Right cardiac atrium (tissue), 5 donors: ENCODE measurements at places on chromosomes 5 and 9.
A peak's percentile ranks its signal among the peaks of the same experiment; 100 is the strongest.

DNA sequence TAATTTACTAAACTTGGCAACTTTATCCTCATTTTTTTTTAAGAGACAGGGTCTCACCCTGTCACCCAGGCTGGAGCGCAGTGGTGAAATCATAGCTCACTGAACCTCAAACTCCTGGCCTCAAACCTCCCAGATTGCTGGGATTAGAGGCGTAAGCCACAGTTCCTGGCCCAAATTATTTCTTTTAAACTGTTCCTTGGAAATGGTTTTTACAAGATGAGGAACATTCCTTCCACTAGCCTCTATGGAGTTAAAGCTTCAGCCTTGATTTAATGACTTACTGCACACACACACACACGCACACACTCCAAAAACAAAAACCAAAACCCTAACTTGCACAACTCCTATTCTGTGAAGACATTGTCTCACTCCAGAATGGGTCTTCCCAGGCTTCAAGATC lies 77.2 kb upstream of the TARS1 start:
- no peak for DNase-seq

DNA sequence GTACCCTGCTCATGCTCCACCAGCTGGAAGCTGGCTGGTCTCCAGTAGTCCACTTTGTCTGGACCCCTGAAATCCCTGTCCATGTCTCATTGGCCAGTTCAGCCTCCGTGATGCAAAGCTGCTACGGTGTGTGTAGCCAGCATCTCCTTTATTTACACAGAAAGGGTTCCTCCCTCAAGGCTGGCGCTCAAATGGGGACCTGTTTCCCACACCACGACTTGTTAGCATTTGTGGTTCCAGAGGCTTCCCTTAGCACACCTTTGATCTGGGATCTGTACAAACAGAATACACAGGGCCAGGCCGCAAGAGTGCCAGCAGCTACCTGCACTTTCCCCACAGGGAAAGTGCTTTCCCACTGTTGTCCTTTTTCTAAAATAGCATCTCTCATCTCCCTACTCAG lies 5.7 kb upstream of the SMU1 start:
- no peak for DNase-seq

GRCh38 chr5:137034213-137034612 lies 464.9 kb downstream of the SPOCK1 start:
- DNase-seq = no peak

GRCh38 chr9:26725573-26725972 lies 167.0 kb downstream of the CAAP1 start:
- no peak for DNase-seq

DNA sequence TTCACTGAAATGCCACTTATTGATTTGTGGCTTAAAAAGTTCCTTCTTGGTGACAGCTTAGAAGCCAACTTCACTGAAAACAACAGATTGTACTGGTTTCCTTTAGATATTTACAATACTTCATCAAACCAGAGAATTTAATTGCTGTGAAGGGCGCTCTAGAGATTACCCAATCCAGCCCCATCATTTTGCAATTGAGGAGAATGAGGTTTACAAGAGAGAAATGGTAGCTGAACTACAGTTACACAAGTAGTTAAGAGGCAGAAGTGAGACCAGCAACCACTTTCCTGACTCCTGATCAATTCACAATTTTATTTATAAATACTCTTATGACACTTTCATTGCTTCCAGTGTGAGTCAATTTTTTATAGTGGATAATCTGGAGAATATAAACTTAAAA lies 103.5 kb upstream of the APC start:
- no peak for DNase-seq

GRCh38 chr9:87160148-87161102 lies 213.1 kb upstream of the GAS1 start:
- DNase-seq = peak; percentile 24

DNA sequence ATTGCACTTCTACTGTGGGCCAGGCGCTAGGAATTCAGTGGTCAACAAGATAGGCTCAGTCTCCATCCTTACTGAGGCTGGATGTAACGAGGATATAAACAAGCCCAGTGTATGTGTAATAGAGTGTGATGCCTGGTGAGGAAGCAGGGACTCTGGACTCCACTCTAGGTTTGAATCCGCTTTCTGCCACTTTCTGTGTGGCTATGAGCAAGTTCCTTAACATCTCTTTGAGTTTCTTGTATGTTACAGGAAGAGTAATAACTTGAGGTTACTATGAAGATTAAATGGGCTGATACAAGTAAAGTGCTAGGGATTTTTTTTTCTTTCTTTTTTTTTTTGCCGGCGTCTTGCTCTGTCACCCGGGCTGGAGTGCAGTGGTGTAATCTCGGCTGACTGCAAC lies 12.4 kb downstream of the DOCK2 start:
- DNase-seq = no peak

- DNase-seq = peak; percentile 46
Observed at GRCh38 chr5:123208668-123209501, 119.8 kb downstream of the PRDM6 start.

DNA sequence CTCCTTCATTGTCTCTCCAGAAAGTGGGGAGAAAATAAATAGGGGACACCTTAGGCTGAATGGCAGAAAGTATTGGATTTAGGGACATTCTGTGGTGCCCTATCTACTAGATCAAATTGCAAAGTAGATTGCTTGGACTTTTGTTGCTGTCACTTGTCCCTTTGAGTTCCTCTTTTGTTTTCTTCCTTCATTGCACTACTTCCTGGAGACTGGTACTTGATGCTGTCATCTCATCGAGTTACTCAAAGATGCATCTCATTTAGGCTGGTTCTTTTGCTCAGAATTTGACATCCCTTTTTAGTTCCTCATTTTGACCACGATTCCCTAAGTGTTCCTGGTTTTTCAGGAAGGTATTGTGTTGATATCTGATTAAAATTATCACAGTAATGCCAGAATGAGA lies 137.6 kb downstream of the ADGRV1 start:
- DNase-seq = no peak

DNA sequence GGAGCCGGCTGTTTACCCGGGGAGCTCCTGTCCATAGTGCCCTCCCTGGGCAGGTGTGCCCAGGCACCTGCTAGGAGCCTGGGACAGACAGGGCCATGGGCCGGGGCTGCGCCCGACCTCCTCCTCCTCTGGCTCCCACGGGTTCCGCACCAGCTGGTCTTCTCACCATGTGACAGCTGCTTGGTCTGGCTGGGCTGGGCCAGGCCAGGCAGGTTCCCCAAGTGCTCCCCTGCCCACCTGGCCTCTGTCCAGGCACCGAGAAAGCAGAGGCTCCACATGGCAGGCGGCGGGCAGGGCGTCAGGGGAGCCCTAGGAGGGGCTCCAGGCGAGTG lies 60.0 kb downstream of the OLFM1 start:
- DNase-seq = no peak

DNA sequence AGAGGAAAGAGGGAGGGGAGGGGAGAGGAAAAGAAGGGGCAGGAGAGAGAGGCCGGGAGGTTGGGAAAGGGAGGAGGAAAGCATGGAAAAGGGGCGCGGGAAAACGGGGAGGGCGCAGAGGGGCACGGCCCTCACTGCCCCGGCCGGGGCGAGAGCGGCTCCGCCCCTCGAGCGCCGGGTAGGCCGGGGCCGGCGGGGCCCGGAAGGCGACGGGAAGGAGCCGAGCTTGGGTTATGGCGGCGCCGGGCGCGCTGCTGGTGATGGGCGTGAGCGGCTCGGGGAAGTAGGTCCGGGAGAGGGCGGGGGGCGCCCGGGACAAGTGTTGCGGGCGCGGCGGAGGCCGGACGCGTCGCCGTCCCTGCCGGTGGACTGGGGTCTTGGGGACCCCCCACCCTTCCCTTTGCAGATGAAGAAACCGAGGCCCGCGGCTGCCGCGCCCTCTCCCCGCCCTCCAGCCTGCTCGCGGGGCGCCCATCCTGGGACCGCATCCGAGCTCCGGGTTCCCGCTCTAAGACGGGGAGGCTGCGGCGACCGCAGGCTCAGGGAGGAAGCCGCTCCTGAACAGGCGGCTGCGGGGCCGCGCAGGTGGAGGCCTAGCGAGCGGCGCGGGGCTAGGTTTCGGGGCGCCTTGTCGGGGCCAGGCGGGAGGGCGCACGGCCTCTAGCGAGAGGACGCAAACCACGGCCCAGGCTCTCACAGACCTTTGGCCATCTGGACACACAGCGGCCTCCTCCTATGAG lies at the start of gene IDNK:
IDNK (plus strand) TSS at position 205 of the 740 bp plus-strand sequence; CDS start at position 234, 29 bp downstream.
- DNase-seq = peak; percentile 74

DNA sequence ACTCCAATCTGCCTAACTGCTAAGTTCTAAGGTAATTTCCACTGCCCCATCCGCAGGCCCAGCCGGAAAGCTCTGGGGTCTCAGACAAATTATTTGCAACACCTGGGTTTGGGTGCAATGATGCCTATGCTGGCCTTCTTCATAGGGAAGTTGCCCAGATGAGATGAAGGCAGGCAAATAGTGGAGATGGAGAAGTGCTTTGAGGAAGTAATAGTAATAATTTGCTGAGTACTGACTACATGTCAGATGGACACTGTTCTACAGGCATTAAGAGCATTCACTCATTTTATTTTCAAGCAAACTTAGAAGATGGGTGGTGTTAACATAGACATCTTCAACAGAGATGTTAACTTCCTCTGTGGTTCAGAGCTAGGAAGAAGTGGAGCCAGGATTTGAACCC lies 3.8 kb downstream of the PCDH12 start:
- no peak for DNase-seq

DNA sequence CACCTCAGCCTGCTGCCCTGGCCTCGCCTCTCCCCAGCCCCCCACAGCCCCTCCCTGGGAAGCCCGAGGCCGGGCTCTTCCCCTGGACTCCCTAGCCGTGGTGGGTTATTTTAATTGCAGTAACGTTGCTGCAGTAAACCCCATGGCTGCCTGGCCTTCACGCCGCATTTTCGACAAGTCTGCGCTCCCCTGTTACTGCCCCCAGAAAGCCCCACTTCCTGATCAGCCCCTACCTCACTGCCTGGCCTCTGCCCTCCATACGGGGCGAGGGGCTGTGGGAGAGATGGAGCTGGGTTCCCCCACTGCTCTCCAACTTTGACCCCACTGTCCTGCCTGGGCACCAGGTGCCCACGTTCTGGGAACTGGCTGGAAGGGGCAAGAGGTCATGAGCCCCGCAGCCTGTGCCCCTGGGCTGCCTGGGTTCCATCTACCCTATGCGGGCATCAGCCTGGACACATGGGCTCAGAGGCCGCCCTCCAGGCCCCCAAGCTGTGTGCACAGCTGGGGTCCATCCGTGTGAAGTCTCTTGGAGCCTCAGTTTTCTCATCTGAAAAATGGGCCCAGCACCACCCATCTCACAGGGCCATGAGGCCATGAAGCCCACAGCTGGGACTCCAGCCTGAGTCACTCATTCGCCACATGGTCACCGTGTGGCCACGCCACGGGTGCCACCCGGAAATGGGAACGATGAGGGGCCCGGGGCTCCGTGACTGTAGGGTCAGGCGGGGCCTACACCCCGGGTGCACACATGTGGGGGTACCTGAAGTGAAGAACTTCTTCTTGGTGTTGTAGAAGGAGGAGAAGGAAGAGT lies 11.5 kb downstream of the EGFL7 start:
- no peak for DNase-seq

GRCh38 chr9:128087262-128087661 lies 19.2 kb downstream of the SLC25A25 start:
- DNase-seq = no peak

GRCh38 chr9:130936285-130937117 lies 2.5 kb downstream of the FIBCD1 start:
- no peak for DNase-seq

GRCh38 chr5:3041001-3041400 lies 289.5 kb upstream of the IRX2 start:
- DNase-seq = no peak

DNA sequence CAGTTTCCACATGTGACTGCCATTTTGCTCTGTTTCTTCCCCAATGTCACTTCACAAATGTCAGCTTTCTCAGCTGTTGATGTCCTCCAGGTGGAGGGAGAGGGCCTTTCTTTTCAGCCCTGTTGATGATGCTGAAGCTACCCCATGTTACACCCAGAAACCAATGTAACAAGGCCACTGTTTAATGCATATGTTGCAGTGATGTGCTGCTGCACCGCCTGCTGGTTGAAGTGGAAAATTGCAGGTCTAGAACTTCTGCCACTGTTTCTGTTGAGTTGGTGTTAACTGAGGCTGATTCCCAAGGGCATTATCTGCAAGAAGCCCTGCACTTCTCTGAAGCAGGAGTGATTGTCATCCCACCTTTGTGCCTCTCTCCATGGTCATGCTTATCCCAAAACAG lies 428.4 kb downstream of the KDM4C start:
- no peak for DNase-seq

DNA sequence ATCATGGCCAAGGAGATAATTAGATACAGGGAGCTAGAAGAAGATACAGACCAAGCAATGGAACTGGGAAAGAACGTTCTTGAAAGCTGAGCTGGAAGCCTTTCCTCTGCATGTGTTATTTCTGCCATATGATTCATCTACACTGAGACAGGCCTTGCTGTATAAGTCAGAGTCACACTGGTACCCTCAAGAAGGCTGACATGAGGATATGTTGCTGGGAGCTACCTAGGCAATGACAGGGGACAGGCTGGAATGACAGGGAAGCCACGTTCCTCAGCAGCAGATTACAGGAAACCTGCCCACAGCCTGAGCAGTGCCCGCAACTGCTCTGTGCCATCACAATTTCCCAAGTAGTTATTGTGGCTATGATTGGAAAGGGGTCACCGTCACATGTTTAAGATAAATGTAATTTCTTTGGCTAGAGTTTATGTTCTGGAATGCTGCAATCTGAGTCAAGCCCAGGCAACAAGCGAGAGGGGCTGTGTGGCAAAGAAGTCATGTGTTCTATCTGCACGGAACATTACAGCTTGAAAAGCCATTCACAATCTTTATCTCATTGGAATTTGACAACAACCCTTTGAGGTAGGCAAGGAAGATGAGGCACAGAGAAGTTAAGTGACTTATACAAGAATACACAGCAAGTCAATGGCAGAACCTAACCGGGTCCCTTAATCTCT lies 108.2 kb downstream of the TTLL11 start:
- DNase-seq = no peak

GRCh38 chr9:99474186-99474585 lies 252.1 kb downstream of the SEC61B start:
- no peak for DNase-seq

GRCh38 chr5:128777052-128777451 lies 188.2 kb upstream of the SLC27A6 start:
- no peak for DNase-seq

DNA sequence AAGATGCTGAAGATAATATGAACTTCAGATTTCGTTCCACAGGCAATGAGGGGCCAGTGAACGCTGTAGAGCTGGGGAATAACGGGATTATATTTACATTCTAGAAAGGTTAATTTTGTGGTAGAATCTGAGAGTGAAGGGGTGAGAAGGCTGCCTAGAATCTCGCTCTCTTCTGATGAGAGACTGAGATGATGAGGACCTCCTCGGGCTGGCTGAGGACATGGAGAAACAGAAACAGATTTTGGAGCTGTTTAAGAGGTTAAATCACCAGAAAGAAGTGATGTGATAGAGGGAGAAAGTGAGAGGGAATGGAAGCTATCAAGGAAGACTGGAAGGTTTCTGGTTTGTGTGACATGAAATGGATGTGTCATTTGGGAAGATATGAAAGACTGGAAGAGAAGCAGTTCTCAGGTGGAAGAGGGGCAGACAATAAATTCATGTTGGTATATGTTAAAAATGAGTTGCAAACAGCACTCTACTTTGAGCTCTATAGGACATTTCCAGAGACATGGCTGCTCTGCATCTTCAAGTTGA lies 612.6 kb downstream of the ISL1 start:
- DNase-seq = no peak
